ENCODE measurements at places on chromosomes 7 and 10.

GRCh38 chr7:139075031-139075652, 34.4 kb downstream of the ZC3HAV1 start:
- DNase-seq, result peak; percentile 91

GRCh38 chr10:37992083-37992482, 15.6 kb upstream of the ZNF25 start:
- DNase-seq, result no peak

DNA sequence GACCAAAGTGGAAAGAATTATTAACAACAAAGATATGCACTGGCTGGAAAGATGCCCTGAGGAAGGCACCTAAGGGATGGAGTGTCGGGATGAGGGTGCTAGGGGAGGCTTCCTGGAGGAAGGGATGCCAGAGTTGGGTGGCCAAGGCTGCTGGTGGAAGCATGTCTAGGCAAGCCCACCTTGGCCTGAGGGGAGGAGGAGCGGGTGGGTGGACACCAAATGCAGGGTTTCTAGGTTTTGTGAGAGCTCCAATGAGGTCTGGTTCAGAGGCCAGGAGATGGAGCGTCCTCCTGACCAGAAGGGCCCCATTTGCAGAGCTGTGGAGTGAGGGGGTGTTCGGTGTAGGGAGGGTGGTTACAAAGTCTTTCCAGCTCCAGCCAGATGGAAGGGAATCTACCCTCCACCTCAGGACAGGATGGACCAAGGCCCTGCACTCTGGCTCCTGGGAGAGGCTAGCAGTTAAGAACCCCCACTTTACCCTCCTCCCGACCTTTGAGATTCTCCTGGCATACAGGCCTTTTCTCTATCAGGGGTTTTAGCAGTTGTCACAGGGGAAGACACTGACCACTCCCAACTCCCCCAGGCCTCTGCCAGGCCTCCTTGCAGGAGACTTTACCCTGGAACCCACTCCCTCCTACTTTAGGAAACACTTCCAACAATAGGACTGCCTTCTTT, 3.0 kb upstream of the DDIT4 start:
- DNase-seq, result no peak

- DNase-seq, result no peak
Observed at GRCh38 chr7:155191901-155192478, 105.7 kb upstream of the INSIG1 start.

DNA sequence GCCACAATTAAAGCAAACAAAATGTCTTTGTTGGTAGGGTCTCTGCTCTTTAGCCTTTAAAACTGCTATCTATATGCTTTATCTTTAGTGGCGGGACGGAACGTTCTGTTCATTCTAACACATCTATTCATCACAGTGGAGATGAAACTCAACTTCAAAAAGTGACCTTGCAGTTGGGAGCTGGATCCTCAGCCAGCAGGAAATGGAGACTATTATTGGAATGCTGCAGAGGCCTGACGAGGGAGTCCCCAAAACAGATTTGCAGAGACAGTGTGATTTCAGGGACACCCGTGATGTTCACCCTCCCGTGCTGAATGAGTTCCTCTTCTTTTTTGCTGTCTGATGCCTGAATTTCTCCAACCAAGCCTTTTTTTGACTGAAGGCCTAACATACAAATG, 306.0 kb upstream of the SHH start:
- no peak for DNase-seq

DNA sequence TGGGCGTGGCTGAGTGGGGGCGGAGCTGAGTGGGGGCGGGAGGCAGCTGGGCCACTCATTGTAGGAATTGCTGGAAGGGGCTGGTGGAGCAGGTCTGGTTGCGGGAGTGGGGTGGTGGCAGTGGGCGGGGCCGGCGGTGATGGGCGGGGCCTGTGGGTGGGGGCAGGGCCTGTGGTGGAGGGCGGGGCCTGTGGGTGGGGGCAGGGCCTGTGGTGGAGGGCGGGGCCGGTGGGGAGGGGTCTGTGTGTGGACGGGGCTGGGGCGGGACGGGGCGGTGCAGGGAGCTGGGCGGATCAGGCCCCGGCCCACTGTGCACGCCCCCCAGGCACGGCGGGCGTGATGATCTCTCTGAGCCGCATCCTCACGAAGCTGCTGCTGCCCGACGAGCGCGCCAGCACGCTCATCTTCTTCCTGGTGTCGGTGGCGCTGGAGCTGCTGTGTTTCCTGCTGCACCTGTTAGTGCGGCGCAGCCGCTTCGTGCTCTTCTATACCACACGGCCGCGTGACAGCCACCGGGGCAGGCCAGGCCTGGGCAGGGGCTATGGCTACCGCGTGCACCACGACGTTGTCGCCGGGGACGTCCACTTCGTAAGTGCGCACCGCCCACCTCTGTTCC, 14.0 kb downstream of the SLC29A4 start:
- DNase-seq, result peak; percentile 43
